ENCODE measurements at places on chromosomes 1 and 21.

DNA sequence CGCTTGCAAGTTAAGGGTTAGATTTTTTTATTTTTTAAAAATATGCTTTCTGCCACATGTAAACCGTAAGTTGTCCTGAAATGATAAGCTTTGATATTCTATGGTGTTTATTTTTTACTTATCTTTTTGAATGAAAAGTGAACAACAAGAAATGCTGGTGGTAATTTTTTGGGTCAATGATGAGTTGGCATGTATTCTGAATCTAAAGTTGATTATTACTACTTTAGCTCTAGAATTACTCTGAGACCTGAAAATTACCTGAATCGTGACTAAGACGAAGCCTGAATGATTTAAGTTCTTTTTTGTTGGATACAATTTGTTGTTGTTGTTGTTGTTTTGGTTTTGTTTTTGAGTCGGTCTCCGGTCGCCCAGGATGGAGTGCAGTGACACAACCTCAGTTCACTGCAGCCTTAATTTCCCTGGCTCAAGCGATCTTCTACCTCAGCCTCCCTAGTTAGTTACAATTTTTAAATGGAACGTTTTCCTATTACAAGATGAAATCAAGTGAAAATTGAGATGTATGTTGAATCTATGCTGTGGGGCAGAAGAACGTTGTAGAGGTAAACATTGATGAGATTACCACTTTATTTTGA is 941 bp downstream of the RABGGTB start:
- no peak for DNase-seq

- peak; percentile 58 for DNase-seq
Measured at GRCh38 chr1:24898909-24899439, 31.1 kb downstream of the RUNX3 start.

DNA sequence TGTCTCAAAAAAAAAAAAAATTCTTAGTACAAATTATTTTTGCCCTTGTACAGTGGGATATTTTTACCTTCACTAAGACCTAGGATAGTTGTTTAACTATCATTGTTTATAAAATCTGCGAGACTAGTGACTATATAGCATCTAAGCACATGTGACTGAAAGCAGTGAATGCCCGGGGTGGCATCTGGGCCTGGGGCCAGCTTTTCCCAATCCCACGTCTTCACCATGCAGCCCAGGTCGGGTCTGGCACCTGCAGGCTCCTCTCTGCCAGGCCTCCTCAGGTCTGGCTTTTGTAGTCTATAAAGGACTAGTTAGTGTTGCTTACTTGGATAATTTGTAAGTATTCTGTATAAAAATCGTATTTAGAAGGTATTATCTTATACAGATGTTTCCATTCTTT is 40.8 kb downstream of the CBS start:
- DNase-seq: no peak

DNA sequence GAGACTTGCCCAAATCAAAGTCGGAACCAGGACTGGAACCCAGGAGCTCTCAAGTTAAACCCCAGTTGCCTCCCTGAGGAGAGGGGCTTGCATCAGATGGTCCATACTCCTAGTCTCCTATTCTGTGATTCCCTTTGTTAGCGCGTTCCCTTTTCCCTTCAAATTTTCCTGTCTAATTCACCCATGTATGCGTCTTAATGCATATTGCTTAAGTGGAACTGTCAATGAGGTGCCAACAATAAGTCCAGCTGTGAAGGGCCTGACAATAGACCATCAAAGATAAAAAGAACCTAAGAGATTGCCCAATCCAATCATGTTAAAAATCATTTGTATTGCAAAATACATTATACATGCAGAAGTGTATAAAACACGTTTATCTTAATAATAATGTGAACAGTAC is 634 bp upstream of the SPATA6 start:
- DNase-seq: no peak

DNA sequence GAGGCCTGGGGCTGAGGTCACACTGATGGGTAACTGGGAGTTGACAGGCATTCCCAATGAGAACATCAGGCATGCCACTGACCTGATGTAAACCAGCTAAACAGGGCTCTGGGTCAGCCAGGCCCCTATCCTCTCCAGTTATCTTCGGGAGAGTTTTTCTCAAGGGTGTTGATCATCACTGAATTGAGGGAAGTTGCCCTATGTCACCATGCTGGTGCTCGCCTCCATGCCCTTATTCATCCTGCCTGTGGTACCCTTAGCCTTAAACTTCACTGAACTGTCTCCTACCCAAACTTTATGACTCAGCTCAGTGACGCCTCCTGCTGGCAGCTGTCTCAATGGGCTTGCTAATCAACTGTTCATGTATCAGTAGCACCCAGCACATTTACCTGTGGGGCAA is 80.7 kb upstream of the TNR start:
- DNase-seq: peak; percentile 53

GRCh38 chr1:34923490-34923889 is 6.0 kb downstream of the DLGAP3 start:
- no peak for DNase-seq
